ENCODE measurements at places on chromosomes 12 and 14.

DNA sequence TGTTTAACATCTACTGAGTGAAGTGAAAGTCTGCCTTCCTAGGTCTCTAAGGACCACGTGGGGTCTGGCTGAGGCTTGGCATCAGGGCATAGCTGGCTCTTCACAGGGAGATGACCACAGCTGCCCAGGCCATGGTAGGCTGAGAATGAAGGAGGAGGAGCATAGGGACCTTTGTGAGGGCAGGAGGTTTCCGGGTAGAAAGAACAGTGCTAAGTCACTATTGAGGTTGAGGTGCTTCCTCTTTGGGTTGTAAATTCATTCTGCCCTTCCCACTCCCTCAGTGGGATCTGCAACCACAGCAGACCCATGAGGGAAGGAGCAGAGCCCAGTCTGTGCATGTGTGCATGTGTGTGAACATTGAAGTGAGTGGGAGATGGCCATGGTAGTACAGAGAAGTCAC, 909.6 kb downstream of the VRK1 start:
- DNase-seq, result no peak

- no peak for DNase-seq
Measured at GRCh38 chr12:19647806-19648556, 208.7 kb downstream of the AEBP2 start.

DNA sequence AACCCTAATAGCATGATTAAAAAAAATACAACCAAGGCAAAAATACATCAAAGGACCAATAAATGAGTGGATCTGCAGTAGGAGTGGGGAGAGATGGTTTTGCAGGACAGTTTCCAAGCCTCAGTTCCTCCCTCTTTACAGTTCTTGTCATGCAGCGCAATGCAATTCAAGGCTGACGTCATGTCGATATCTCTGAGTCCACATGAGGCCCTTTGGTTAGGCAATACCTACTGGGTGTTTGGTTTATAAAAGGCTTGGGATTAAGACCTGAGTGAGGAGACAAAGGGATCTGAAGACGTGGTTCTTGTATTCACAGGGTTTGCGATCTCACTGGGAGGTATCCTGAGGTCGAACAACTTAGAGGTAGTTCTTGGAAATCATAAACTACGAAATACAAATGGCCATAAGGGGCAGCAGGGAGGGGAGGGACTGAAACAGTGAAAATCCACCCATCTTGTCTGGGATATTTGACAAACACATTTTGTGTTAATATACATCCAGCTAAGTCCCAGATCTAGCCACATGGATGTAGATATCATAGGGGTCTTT, 441.0 kb downstream of the FUT8 start:
- no peak for DNase-seq

GRCh38 chr12:122023339-122024131, 1.9 kb downstream of the BCL7A start:
- peak; percentile 82 for DNase-seq

DNA sequence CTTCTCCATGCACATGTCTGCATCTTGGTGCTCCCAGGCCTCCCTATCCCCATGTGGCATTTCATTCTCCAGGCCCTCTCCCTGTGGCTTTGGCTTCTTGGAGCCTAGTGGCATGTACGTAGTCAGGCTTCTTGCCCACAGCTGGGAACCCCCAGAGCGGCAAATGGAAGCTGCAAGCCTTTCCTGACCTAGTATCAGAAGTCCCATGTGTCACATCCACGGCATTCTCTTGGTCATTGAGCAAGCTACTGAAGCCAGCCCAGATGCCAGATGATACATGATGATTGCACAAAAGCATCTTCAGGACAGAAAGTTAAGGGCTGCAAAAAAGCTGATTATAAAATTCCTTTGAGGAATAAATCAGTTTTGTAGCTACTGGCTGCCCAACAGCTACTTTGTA, 154.9 kb downstream of the PELI2 start:
- DNase-seq, result no peak

GRCh38 chr12:124713436-124714082, 146.1 kb upstream of the NCOR2 start:
- no peak for DNase-seq

- DNase-seq, result no peak
Measured at GRCh38 chr12:89339526-89339925, 12.8 kb downstream of the DUSP6 start.

DNA sequence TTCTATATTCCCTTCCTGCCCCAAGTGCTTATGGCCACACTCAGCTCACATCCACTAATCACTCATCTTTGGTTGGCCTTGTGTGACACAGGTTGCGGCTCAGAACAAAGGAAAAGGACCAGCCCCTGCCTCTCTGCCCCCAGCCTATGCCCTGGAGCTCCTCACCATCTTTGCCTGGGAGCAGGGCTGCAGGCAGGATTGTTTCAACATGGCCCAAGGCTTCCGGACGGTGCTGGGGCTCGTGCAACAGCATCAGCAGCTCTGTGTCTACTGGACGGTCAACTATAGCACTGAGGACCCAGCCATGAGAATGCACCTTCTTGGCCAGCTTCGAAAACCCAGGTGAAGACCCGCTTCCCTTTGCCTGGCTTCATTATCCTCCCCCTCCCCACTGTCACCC, 15.8 kb upstream of the OAS2 start:
- DNase-seq, result no peak

GRCh38 chr14:105486163-105486973, at the start of gene CRIP1:
TSS of gene CRIP1 (plus strand) at chr14:105486886. CDS start at chr14:105487260, 374 bp downstream.
- DNase-seq, result no peak

GRCh38 chr12:30914986-30915591, 11.5 kb upstream of the TSPAN11 start:
- DNase-seq, result no peak

- DNase-seq, result no peak
Measured at GRCh38 chr12:63066136-63066535, 84.9 kb downstream of the AVPR1A start.

DNA sequence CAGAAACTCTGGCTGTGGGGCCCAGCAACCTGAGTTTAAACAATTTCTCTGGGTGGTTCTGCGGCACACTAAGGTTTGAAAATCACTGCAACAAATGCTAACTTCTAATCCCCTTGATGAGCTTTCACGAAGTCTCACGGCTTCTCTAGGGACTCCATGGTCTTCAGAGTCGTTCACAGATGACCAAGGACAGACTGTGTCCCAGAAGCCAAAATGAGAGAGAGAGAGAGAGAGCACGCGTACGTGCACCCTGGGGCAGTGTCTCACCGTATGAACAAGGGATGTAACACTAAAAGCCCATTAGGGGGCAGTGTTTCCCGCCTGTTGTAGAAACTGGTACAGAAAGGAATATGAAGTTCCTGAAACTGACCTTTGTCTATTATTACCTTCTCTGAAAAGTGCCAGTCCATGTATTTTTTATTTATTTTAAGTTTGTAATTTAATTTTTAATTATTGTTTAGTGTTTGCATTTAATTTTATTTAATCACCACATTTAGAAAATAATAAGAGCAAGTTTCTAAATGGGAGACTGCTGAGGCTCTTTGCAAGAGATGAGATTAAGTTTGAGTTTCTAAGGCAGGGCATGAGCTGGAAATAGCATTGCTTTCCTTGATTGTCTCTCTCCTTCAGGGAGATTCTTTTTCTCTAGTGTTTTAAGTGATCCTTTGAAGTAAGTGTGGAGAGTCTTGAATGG, 3.4 kb downstream of the APOLD1 start:
- DNase-seq, result no peak

GRCh38 chr14:90511252-90511651, 114.4 kb downstream of the CALM1 start:
- no peak for DNase-seq

- DNase-seq, result no peak
Measured at GRCh38 chr12:77031745-77032144, 33.6 kb downstream of the E2F7 start.

GRCh38 chr14:69713993-69714679, 52.8 kb upstream of the SRSF5 start:
- no peak for DNase-seq

DNA sequence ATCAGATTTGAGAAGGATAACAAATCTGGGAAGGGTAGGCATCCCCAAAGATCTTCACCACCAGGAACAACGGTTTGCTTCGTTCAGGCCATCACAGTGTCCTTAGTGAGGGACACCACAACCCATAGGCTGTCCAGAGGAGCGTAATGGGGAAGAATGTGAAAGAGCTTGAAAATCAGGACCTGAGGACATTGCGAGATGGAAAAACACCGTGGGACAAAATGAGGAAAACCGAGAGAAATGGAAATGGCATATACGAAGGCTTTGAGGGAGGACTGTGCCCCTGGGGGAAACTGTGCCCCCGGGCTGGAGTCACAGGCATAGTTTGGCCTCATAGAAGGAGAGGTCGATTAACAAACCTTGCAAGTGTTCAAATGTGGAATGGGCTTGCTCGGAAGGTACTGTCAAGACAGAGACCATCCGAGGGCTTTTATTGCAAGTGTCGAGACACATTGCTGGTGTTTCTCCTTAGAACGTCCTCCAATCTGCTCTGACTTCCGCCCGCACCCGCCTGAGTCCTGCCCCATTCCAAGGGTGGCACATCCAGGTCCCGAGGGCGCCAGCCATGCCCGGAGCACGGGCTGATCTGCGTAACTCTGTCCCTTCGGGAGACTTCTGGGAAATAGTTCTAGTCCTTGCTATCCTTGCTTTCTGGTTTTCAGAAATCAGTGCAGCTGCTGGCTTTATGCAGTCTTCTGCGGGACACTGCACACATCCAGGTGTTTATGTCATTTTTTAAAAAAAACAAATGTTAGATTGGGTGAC, 885 bp upstream of the PALS1 start:
- DNase-seq, result peak; percentile 86

DNA sequence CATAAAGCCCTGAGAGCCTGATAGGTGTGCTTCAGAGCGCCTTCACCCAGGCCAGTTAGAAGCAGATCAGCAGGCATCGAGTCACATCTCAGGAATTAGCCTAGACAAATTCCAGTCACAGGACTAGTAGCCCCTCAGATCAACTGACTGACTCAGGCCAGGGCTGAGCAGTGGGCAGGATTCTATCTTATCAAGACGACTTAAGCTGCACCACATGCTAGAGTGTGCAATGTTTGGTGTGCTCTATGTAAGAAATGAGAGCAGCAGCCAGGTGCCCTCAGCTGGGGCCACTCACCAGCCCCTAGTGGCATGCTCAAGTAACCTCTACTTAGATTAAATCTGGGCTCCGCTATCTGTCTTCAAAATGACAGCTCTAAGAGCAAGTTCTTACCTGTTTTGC, 19.7 kb upstream of the NGB start:
- no peak for DNase-seq

DNA sequence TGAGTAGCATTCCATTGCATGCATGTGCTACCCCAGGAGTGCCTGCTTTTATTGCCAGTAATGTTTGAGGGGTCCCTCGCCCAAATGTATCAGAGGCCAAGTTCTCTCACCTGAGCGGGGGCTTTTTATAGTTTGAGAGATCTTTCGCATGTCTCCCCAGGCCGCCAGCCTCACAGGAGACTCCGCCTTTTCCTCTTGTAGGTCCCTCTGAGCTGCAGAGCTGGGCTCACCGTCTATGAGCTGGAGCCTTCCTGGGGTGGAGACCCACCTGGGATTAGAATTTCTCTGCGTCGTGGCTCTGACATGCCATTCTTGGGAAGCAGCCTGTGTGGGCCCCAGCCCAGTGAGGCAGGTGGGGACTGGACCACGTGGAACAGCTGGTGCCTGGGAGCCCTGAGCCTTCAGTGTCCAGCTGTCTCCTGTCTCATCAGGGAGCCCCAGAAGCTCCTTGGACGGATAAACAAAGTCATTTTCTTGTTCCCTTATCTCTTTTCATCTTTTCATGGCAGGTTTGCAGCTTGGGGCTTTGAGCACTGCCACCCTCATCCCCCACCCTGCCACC, 261.7 kb upstream of the CRY1 start:
- no peak for DNase-seq

GRCh38 chr14:24377126-24377525, 9.1 kb downstream of the NFATC4 start:
- no peak for DNase-seq

GRCh38 chr12:76340680-76341435, 7.4 kb downstream of the BBS10 start:
- DNase-seq, result no peak

DNA sequence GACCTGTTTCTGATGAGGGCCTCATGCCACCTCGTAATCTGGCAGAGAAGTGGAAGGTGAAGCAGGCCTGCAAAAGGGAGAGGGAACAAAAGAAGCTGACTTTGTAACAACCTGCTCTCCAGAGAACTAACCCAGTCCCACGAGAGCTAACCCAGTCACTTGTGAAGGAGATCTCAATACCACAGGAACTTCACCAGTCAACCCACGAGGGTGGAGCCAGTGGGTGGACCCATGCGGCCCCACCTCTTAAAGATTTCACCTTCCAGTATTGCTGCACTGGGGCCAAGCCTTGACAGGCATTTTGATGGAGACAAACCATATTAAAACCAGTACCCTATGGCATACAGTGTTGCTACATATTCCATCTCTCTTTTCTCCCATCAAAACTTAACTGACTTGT, 55.1 kb downstream of the SERPINA10 start:
- DNase-seq, result no peak

GRCh38 chr12:2231011-2231595, 178.3 kb downstream of the CACNA1C start:
- no peak for DNase-seq

- no peak for DNase-seq
Measured at GRCh38 chr12:130973906-130974305, 20.2 kb downstream of the ADGRD1 start.

GRCh38 chr12:122937622-122938091, 28.6 kb downstream of the ABCB9 start:
- no peak for DNase-seq

DNA sequence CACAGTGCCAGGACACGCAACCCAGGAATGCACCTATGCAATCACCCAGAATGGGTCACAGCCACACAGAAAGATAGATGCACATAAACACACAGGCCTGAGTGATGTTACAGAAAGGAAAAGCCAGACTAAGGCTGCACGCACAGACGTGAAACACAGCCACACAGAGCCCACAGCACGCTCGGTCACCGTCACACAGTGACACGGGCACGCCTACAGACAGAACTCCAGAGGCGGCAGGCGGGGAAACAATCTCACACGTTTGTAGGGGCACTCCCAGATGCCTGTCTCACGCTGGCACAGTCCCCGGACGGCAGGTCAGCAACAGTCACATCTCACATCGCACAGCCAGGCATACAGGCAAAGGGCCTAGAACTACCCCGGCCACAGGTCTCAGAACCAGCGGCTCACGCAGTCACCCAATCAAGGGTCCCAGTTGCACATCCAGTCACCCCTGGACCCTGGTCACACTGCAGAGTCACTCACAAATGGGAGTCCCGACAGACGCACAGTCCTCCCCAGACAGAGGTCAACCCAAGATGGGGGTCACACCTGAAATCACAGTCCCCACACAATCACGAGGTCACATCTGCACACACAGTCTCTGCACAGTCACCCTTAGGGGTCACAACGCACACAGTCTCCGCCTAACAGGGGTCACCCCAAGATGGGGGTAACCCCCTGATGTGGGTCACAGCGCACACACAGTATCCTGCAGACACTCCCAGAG, 790 bp downstream of the SSH1 start:
- peak; percentile 88 for DNase-seq

GRCh38 chr12:54051874-54052437, 1.7 kb upstream of the HOXC4 start:
- no peak for DNase-seq

- peak; percentile 46 for DNase-seq
Measured at GRCh38 chr14:105864116-105864515, 337.7 kb downstream of the TMEM121 start.
